ENCODE measurements at places on chromosomes 7 and 10.

DNA sequence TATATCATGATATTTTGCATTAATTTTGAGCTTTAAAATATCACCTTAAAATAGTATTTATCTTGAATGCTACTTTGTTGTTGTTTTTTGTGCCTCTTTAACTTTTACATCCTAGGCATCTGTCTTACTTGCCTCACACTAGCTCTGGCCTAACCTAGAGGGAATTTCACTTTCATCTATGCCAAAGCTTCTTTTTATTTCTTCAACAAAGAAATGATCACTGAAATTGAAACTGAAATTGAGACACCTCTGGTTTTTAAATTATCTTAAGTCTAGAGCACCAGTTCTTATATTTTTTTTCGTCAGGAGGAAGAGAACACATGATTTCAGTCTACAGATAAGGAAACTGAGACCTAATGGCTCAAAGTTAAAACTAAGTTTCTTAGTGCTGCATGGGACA is 3.5 kb upstream of the SCIN start:
- DNase-seq, result no peak

DNA sequence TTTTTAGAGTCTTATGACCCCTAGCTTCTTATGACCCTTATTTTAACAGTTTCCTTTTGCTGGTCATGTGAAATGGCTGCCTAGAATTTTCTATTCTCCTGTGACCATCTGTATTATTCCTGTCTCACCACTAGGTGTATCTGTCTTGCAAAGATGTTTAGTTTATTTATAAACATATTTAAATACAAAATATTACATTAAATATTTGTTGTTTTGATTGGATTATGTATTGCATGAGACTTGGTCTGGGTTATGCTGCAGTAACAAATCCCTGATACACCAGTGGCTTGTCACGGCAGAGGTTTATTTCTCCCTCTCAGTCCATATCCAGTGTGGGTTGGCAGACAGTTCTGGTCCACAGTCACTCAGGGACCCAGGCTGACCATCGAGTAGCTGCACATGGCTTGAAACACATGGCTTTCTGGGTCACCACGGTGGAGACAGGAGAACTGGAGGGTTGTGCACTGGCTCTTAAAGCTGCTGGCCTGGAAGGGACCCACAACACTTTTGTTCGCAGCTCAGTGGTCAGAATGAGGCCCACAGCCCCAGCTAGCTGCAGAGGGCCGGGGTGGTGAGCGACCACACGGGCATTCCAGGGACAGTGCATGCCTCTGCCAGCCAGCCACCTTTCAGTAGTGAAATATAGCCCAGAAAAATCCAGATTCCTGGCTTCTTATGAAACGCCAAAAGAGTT is 7.4 kb downstream of the RASSF4 start:
- no peak for DNase-seq

DNA sequence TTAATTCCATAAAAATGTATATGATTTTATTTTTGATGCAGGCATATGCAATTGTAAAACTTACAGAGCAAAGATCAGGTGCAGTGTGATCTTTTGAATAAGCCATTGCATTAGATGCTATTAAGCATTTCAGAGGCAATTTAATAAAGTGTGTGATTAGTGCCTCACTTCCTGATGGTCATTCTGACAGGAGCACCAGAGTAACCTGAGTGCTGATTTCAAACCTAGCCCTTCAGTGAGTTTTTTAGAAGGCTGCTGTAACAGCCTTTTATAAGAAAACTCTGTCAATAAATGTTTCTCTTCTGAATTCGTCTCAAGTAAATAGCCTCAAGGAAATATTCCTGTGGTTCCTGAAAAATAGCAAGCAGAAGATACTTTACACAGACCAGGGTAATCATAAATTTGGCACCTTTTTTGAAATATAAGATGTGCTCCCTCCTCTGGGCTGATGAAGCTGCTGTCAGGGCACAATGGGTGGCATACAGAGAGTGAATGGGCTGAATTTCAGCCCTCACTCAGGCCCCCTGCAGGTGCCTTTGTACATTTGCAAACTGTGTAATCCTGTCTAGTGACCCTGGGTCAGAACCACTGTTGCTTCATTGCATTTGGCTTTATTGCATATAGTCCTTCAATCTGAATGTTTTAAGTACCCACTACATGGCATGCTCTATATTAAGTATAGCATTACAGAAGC is 193.7 kb upstream of the CSTF2T start:
- no peak for DNase-seq

GRCh38 chr10:88181902-88182600 is 318.6 kb downstream of the PTEN start:
- no peak for DNase-seq

DNA sequence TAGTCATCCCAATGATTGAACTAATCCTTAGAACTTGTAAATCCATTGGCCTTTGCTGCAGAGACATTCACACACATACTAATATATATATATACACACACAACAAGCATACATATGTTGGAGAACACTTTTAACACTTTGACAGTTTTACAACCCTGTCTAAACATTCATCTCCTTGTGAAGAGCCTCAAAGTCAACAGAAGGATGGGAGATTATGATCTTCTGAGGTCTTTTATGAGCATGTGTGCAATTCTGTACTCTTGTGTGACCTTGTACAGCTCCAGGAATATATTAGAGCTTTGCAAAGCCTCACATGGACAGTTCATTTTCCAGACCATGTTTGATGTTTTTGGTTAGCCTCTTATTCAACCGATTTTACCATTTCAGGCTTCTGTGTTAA is 589.0 kb downstream of the NXPH1 start:
- no peak for DNase-seq

DNA sequence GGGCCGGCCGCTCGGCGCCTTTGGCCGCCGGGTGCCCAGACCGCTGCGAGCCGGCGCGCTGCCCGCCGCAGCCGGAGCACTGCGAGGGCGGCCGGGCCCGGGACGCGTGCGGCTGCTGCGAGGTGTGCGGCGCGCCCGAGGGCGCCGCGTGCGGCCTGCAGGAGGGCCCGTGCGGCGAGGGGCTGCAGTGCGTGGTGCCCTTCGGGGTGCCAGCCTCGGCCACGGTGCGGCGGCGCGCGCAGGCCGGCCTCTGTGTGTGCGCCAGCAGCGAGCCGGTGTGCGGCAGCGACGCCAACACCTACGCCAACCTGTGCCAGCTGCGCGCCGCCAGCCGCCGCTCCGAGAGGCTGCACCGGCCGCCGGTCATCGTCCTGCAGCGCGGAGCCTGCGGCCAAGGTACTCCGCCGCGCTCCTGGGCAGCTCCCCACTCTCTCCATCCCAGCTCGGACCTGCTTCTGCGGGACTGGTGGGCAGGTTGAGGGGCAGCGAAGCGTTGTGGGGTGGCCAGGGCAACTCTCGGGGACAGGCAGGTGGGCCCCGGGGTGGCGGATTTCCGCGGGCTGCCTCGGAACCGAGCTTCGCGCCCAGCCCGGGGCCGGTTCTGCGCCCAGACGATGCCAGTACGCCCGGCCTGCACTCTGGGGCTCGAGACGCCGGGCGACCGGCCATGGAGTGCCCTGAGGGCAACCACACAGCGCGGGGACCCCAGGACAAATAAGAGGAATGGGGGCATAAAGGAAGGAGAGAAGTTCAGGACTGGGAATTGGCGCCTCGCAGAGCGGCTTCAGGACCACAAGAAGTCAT is 578 bp downstream of the HTRA1 start:
- DNase-seq, result no peak
